CD4-positive, CD25-positive, alpha-beta regulatory T cell (primary cell): ENCODE measurements at places on chromosomes 2 and 18. TPM values are rescaled to one million over a fixed set of nuclear protein-coding genes. Genes with fewer than 3 reads are reported as not detected.

CYS1 gene
- total RNA-seq = not detected

ACOXL gene
- total RNA-seq = not detected

HADHB gene
- total RNA-seq = 58.9 TPM

SAG gene
- total RNA-seq = 1.7 TPM

C2orf78 gene
- not detected for total RNA-seq

ONECUT2 gene
- total RNA-seq = not detected

CPLX4 gene
- total RNA-seq = not detected

CXCR4 gene
- 2,224 TPM for total RNA-seq

GPR155 gene
- total RNA-seq = 42.7 TPM

GAD1 gene
- not detected for total RNA-seq

PPM1G gene
- total RNA-seq = 73.7 TPM

FEV gene
- total RNA-seq = not detected

CMPK2 gene
- 7.4 TPM for total RNA-seq

ITPRIPL1 gene
- total RNA-seq = 27.8 TPM

LRRFIP1 gene
- total RNA-seq = 183 TPM

MSH6 gene
- total RNA-seq = 36.8 TPM

C2orf66 gene
- not detected for total RNA-seq

PID1 gene
- not detected for total RNA-seq

CAPN13 gene
- not detected for total RNA-seq

KIF5C gene
- 7.7 TPM for total RNA-seq

GBX2 gene
- total RNA-seq = not detected

MROH2A gene
- total RNA-seq = not detected

GCG gene
- total RNA-seq = not detected

CRYGC gene
- total RNA-seq = not detected

MRPL44 gene
- total RNA-seq = 27.4 TPM

RBM44 gene
- total RNA-seq = 4.5 TPM

NDUFV2 gene
- 207 TPM for total RNA-seq

G6PC2 gene
- not detected for total RNA-seq

COPS7B gene
- total RNA-seq = 48.8 TPM

KCTD18 gene
- 18.2 TPM for total RNA-seq

ACTG2 gene
- total RNA-seq = 0.64 TPM

KCNF1 gene
- total RNA-seq = not detected

ABCG8 gene
- not detected for total RNA-seq

CERKL gene
- not detected for total RNA-seq

B3GNT7 gene
- not detected for total RNA-seq

FBXO15 gene
- total RNA-seq = not detected

VWA3B gene
- total RNA-seq = not detected

MSTN gene
- total RNA-seq = not detected

ERFE gene
- not detected for total RNA-seq

ESPNL gene
- total RNA-seq = not detected
